ENCODE measurements at places on chromosomes 4 and X.

GRCh38 chrX:129808829-129809796, 29.4 kb downstream of the SASH3 start:
- DNase-seq, result no peak

DNA sequence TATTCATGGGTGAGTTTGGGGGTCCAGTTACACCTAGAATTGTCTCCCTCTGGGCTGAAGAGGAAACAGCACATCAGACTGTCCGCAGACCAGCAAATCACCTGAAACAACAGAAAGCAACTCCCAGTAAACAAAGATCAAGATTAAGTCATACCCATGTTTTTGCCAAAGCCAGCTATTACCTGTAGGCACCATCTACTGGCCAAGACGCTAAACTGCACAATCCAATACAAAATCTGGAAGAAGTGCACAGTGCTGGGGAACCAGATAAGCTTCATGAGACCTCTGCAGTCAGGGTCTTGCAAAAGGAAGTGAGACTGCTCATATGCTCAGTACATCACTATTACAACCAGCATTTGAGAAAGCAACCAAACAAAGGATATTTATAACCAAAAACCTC, 157.5 kb upstream of the ITM2A start:
- no peak for DNase-seq

DNA sequence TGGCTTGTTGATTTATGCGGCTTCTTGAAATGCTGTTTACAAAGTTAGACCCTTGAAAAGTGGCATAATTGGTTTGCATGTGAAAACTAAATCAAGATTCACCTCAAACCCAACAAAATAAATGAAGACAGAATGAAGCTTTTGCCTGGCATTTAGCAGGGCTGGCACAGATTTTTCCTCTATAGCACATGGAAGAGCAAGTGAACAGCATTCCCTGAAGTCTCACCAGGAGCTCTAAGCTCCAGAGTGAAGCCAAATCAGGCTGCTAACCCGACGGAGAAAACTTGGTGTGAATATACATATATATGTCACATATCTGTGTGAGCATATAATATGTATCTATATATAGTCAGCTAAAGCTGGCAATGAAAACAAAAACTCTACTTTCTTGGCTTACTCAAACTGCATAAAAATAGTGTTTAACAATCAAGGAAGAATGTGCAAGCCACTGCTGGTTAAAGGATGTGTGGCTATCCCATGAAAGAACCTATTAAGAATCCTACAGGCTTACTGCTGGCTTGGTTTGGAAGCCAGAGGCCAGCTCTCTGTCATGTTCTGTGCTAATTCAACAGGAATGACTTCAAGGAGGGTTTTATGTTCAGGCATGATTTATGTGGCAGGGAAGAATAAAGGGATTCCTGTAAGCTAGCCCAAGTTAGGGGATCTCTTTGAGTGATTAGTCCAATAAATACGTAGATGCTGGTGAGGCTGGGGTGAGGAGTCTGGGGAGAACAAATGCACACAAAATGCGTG, 69.9 kb downstream of the MFAP3L start:
- DNase-seq, result no peak

DNA sequence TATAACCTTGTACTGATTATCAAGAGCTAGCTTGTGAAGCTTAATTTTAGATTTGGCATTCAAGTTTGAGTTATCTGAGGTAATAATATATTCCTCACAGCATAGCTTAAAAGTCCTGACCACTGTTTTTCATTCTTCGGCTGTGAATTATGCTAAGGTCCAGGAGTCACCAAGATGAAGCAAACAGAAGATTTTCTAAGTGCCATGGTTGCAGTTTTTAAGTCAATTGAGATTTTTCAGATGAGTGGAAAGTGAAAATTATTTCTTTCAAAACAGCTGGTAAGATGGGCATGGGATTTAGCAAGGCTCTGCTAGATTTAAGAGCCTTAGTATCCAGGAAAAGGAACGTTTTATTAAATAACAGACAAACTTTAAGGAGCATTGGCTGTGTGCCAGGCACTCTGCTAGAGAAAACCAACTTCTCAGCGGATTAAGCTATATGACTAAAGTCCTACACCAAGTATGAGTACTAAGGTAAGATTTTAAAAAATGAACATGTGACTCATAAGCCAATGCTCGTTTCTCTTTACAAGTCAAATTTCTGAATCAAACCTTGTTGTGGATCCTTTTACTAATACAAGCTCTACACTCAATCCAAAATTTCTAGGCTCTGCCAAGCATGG, 149.9 kb upstream of the IL15 start:
- DNase-seq, result no peak

- DNase-seq, result no peak
These were observed 27.2 kb downstream of the SPRY1 start for GRCh38 chr4:123423819-123424218.

GRCh38 chrX:96372313-96373046, 312.2 kb upstream of the DIAPH2 start:
- no peak for DNase-seq

DNA sequence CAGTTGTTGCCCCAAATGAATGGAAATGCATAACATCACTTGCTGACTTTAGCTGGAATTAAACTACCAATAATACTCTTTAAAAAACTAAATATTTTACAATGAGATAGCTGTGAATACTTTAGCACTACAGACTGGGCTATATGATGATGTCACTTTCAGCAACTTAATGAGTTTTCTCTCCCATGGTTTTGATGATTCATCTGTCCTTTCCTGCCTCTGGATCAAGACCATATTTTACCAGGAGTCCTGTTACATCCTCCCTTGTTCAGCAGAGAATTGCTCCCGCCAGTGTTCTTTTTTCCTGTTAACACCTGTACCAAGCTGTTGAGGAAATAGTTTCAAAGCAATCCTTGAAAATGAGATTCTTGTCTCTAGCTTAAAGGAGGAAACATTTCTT, 543.0 kb downstream of the SPRY1 start:
- DNase-seq, result no peak

- peak; percentile 61 for DNase-seq
These were observed 9.8 kb upstream of the ANXA5 start for GRCh38 chr4:121706595-121707021.

DNA sequence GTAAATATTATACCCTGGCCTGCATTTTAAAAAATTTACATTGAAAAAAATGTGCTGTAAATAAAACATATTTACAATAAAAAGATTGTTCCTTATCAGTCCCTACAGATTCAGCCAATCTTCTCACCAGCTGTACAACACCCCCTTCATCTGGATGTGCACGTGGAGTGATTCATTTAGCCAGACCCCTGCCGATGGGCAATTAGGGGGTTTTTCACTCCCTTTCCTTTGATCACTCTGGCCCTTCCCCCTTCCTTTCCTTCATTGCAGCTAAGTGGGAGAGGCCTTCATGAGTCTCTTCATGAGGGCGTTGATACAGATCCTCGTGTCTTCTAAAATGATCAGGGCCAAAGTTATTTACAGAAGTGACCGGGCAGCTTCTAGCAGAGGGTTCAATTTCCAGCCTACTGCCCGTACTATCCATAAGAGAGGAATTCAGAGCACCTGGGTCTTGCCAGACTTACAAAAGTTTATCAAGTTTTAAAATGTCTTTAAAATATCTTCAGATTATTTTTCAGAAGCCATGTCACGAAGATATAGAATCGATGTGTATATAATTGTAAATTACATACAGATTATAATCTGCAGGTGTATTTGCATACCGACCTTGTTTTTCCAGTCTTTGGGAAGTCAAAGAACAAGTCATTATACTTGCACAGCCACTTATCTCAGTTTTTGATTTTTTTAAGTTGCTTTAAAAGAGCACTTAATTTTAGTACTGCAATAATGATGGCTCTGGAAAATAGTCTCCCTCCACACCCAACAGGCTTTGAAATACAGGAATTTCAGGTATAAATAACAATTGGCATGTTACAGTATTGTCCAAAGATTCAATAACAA, 21.4 kb upstream of the RASL11B start:
- DNase-seq, result no peak

- peak; percentile 79 for DNase-seq
These were observed 1.0 kb downstream of the OTUD4 start for GRCh38 chr4:145179281-145179860.

DNA sequence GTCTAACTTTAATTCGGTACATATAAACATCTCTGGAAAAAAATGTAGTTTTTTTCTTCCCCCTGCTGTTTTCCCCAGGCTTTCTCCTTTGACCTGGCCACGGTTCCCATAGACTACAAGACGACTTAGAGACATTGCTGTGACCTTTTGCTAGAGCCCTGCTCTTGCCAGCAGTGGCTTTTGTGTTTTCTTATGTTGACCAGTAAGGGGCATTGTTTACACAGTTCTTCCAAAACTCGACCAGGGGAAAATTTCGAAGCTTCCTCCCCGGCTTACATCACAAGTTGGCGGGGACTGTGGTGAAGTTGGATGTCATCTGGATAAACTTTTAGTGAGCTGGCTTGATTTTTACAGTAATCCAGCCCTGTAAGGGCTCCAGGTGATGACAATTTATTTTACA, 9.3 kb downstream of the CCDC160 start:
- DNase-seq, result no peak

DNA sequence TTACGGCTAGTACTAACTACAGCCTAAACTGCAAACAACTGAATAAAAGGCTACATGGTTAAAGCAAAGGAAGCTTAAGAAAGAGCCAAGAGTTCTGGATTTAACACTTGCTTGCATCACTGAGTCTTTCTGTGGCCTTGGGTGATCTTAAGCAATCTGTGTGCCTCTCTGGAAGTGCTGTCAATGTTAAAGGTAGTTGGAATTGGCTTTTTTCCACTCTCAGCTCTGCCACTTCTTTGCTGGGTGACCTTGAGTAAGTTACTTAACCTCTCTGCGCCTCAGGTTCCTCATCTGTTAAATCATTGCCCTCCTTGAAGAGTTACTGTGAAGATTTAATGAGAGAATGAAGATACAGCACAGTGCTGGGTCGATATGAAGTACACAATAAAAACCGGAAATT, 15.7 kb downstream of the SLC2A9 start:
- no peak for DNase-seq

GRCh38 chr4:33996075-33996718, 2248.1 kb downstream of the ARAP2 start:
- DNase-seq, result no peak

GRCh38 chrX:40099055-40099958, 1.5 kb upstream of the BCOR start:
- DNase-seq, result peak; percentile 45

GRCh38 chrX:63012574-63012973, 338.6 kb downstream of the SPIN4 start:
- no peak for DNase-seq

- no peak for DNase-seq
These were observed 489.3 kb downstream of the INPP4B start for GRCh38 chr4:142356801-142357200.

DNA sequence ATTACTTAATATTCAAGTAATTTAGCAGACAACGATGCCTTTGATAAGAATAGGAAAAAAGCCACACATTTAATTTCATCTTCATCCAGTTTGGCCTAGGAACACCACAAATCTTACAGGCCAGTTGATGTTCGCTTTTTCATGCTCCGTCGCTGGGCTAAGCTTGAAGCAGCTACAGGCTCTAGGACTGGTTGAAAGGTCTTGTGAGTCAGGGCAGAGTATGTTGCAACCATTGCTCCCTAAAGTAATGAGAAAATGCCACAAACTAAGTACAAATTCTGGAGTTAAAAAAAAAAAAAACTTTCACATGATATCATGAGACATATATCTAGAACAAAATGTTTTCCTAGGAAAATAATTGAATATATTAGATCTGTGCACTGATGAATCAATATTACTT, 123.8 kb downstream of the RPS6KA6 start:
- DNase-seq, result no peak

GRCh38 chr4:161920304-161921052, 243.3 kb downstream of the FSTL5 start:
- DNase-seq, result no peak

- no peak for DNase-seq
These were observed 61.4 kb downstream of the SMARCA1 start for GRCh38 chrX:129461801-129462456.

- no peak for DNase-seq
These were observed 191.6 kb upstream of the ANKRD50 start for GRCh38 chr4:124903995-124904722.

GRCh38 chrX:47264483-47265173, 31.8 kb downstream of the USP11 start:
- no peak for DNase-seq

- no peak for DNase-seq
These were observed 110.6 kb downstream of the DTHD1 start for GRCh38 chr4:36392024-36392423.

- no peak for DNase-seq
These were observed 12.1 kb downstream of the PPP2R3B start for GRCh38 chrX:374596-374995.

DNA sequence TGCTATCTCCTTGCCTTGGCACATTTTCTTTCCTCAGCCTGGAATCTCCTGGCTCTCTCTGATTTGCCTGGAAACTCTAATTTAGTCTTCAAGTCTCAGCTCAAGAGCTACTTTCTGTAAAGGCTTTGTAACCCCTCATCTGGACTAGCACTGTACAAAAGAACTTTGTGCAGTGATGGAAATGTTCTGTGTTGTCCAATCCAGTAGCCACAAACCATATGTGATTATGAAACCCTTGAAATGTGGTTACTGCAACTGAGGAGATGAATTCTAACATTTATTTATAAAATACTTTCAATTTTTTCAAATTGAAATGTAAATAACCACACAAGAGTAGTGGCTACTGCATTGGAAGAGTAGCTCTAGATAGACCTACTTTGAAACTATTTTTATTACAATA, 66.6 kb upstream of the HS3ST1 start:
- DNase-seq, result no peak

DNA sequence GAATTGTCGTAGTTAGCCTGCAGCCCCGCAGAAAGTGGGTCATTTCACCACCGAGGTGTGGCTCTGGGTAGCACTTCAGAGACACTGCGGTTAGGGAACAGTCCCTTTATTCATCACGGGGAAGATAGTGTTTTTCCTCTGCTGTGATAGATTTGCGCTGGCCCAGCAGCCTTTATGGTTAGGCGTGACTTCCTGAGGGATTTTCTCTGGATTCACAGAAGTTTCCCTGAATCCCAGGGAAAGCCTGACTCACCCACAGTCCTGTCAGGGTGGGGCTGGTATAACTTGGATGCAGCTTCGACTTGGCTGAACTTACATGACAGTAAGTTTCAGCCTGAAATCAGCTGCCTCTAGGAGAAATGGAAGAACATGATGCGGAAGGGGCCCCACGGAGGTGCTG, 196.3 kb upstream of the HHIP start:
- DNase-seq, result no peak

DNA sequence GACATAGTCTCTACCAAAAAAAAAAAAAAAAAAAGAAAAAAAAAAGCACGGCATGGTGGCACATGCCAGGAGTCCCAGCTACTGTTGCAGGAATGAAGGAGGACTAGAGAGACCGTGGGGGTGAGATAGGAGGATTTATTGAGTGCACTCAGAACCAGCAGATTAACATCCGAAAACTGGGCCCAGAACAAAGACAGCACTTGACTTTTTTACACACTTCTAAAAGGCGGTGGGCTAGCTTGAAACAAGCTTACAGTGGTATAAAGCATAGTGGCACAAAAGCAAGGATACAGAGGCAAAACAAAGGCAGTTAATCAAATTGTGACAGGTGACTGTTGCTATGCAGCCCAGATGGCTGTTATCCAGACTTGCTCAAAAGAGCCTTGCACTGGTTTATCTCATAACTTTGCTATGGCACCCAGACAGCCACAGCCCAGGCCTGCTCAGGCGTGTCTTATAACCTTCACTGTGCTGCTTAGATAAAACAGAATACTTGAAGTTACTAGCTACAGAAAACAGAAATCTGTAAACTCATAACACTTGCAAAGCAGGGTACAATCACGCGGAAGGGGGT, 9.9 kb upstream of the PI4K2B start:
- DNase-seq, result peak; percentile 24
